Right renal pelvis (tissue), 4 donors: ENCODE measurements at places on chromosomes 11 and 22. TPM values are rescaled to one million over a fixed set of nuclear protein-coding genes. Genes with fewer than 3 reads are reported as not detected.

- no peak for DNase-seq
Measured at GRCh38 chr22:36985211-36985889, 33.9 kb downstream of the TST start.

DNA sequence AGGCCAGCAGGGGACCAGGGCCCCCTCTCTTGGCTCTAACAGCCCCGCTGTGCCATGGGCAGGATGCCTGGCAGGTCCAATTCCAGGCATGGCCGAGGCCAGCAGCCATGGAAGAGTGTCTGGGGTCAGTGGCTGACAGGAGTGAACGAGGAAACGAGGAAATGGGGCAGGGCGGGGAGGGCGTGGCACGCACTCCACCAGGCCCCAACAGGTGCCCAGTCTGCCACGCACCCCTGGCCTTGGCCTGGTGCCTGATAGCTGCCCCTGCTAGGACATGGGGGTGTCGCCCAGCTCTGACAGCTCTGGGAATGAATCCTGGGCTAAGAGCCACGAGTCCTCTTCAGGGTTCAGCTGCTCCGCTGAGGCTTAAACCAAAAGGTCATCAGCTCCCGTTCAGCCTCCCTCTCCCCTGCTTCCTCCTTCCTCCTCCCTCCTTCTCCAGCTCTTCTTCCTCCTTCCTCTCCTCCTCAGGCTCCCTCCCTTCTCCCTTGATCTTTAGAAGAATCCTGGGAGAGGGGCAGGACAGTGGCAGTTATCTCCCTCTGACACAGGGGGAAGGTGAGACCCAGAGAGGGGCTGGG, 11.5 kb upstream of the TBC1D22A start:
- DNase-seq, result no peak

- DNase-seq, result no peak
Measured at GRCh38 chr11:12602421-12602820, 71.8 kb upstream of the TEAD1 start.

DNA sequence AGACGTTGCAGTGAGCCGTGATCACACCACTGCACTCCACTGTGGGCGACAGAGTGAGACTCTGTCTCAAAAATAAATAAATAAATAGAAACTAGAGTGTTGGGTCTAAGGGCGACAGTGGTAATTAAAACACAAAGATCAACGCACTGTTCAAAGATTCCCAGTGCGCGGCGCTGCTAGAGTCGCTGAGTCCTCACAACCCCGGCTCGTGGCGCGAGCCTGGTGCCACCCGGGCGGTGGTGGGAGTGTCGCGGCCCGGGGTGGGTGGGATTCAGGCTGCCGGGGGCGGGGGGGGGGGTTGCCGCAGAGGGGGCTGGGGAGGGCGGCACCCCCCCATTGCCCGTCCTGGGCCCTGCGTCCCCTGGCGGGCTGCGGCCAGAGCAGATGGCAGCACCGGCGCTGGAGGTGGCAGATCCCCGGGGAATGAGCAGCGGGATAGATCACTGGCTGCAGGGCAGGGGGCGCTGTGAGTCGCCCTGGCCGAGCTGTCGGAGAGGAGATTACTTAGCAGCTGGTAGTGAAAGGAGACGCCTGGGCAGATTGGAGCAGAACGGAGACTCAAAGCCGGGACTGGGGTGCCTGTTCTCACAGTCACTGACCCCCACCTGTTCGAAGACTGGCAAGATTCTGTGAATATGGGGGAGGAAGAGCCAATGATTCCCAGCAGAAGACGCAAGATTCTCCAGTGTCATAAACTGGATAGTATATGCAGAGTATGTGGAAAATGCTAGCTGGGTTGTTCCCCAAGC, 30.2 kb upstream of the APOBEC3A start:
- no peak for DNase-seq

The GLB1L3 gene
- polyA plus RNA-seq, result 1.00 TPM

GRCh38 chr11:37333345-37333744, 735.3 kb upstream of the RAG2 start:
- no peak for DNase-seq

The GLYAT gene
- 199 TPM for polyA plus RNA-seq

- no peak for DNase-seq
Measured at GRCh38 chr22:35348026-35348590, 32.8 kb upstream of the HMOX1 start.

DNA sequence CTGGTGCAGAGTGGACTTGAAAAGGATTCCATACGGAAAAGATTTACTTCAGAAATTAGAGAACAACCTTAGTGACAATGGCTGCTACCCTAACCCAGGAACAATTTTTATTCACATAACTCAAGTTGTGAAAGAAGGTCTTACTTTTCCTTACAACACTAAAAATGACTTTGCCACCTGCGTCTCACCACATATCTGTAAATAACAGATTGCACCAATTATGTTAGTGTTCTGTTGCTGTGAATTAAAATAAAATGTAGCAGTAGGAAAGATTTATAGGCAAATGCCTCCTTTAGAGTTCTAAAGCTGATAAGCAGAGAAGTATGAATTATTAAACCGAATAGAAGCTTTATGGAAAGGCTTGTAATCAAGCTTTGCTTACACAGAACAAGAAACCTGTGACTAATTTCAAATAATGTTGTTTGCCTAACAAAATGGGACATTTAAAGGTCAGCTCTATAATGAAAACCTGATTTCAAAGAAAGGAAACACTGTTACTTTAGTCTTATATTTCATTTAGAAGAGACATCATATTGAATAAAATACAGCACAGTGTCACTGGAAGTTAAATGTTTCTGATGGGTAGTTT, 2237.8 kb downstream of the LRRC4C start:
- no peak for DNase-seq

DNA sequence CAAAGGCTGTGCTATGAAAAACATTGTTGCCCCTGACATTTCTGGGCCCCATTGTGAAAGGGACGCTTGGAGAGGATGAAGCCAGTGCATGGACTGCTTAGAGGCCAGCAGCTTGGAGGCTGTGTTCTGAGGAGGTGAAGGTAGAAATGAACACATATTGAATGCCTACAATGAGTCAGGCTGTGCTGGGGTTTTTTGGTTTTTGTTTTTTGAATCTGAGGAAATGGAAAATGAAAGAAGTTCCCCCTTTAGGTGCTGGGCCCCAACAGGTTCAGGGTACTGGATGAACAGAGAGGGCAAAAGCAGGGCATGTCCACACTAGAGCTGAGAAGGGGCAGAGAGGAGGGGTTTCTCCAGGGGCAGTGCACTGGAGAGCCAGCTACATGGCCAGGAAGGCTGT, 166.1 kb upstream of the API5 start:
- no peak for DNase-seq

DNA sequence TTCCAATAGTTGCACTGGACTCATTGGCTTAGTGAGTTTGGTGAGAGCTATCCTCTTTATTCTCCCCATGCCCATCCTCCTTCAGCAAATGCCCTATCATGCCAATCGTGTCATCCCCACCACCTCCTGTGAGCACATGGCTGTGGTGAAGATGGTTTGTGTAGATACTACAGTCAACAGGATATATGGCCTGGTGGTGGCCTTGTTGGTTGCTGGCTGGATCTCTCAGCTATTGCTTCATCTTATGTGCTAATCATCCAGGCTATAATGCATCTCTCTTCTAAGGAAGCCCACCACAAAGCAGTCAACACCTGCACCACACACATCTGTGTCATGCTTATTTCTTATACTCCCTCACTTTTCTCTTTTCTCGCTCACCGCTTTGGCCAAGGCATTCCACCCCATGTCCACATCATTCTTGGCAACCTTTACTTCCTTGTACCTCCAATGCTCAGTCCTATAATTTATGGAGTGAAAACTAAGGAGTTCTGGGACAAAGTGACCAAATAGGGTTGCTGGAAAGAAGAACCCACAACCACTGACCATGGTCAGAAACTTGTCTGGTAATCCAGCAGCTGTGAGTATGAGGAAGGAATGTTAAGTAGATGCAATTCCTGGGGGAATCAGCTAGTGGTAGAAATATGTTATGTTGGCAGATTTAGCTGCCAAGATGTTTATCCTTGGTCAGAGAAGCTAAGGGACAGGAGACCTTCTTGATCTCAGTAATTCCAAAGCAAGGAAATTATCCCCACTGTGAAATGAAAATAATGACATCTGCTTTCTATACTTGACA, 16.3 kb upstream of the OR56B1 start:
- DNase-seq, result no peak

GRCh38 chr22:49350441-49351121, 477.1 kb downstream of the BRD1 start:
- no peak for DNase-seq

- DNase-seq, result no peak
Measured at GRCh38 chr11:116073854-116074837, 569.9 kb upstream of the CADM1 start.

GRCh38 chr11:28353991-28354390, 245.8 kb downstream of the METTL15 start:
- DNase-seq, result no peak

GRCh38 chr11:125394296-125394695, 101.8 kb downstream of the FEZ1 start:
- no peak for DNase-seq

DNA sequence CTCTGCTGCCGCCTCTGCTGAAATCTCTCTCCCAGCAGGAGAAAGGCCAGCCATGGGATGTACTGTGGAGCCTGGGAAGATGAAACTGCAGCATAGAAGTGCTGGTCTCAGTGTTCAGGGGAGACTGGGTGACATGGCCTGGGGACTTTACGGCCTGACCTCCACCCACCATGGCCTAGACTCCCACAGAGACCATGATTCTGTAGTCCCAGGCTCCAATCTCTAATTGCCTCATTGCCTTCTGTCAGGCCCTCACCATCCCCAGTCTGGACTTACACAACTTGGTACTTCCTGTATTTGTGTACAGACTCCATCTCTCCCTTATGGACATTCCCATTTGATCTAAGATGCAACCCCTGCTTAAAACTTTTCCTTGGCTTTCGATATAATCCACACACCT, 43.1 kb downstream of the TRAF6 start:
- no peak for DNase-seq

- DNase-seq, result no peak
Measured at GRCh38 chr11:32706985-32707741, 87.3 kb downstream of the CCDC73 start.

- no peak for DNase-seq
Measured at GRCh38 chr11:18768472-18768901, 23.1 kb downstream of the PTPN5 start.

DNA sequence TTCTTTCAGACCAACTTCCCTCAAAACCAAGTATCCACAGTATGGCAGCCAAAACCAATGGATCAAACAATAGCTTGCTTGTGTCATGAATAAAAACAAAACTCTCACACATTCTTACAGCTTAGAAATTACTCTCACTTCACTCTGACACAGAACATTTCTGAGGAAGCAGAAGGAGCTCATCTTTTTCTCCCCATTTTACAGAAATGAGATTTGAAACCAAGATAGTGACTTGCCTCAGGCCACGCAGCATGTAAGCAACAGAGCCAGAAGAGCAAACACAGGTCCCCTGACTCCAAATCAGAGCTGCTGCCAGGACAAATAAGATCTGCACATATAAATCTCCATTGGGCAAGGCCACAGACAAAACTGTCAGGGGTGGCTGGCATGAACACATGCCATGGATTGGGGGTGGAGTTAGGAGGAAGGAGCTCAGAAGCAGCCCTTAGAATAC, 64.8 kb downstream of the RAB30 start:
- no peak for DNase-seq

The DMC1 gene
- 5.3 TPM for polyA plus RNA-seq

The RFPL3 gene
- polyA plus RNA-seq, result not detected

The SPI1 gene
- polyA plus RNA-seq, result 3.4 TPM

- DNase-seq, result peak; percentile 12
Measured at GRCh38 chr11:23021287-23021863, 161.1 kb upstream of the CCDC179 start.

The PRPF19 gene
- polyA plus RNA-seq, result 113 TPM

The PPFIA1 gene
- 44.3 TPM for polyA plus RNA-seq

- DNase-seq, result no peak
Measured at GRCh38 chr11:15136166-15136565, 21.4 kb downstream of the INSC start.

The ANO9 gene
- 9.8 TPM for polyA plus RNA-seq

GRCh38 chr11:128548649-128549255, 38.6 kb downstream of the ETS1 start:
- peak; percentile 76 for DNase-seq

The CARD18 gene
- polyA plus RNA-seq, result not detected

GRCh38 chr22:49674479-49675050, 153.1 kb downstream of the BRD1 start:
- DNase-seq, result no peak

The PHOX2A gene
- polyA plus RNA-seq, result 0.49 TPM

DNA sequence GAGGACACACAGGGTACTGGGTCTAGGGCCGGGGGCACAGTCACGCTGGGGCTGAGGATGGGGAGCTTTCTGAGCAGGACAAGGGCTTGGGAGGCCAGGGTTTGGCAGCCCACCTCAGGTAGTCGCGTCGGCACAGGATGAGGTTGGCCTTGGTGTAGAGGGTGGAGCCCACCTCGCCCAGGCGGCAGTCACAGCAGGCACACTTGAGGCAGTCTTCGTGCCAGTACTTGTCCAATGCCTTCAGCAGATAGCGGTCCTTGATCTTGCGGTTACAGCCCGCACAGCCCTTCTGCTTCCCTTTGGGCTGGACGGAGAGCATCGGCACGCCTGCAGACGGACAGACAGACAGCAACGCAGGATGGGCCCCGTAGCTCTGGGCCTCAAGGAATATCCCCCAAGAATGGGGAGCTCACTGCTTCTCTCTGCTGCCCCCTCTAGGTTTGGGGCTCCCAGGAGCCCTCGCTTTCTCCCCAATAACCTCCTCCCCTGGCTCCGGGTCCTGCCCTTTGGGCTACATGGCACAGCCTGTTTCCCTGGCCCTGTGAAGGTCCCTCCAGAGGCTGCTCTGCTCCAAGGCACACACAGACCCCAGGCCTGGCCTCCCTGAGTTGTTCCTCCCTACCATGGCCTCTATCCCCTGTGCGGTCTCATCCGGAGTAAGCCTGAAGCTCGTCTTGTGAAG, 33.4 kb downstream of the LMO1 start:
- no peak for DNase-seq

The APOBEC3B gene
- 5.9 TPM for polyA plus RNA-seq

The MS4A15 gene
- polyA plus RNA-seq, result not detected

The TSGA10IP gene
- polyA plus RNA-seq, result not detected

DNA sequence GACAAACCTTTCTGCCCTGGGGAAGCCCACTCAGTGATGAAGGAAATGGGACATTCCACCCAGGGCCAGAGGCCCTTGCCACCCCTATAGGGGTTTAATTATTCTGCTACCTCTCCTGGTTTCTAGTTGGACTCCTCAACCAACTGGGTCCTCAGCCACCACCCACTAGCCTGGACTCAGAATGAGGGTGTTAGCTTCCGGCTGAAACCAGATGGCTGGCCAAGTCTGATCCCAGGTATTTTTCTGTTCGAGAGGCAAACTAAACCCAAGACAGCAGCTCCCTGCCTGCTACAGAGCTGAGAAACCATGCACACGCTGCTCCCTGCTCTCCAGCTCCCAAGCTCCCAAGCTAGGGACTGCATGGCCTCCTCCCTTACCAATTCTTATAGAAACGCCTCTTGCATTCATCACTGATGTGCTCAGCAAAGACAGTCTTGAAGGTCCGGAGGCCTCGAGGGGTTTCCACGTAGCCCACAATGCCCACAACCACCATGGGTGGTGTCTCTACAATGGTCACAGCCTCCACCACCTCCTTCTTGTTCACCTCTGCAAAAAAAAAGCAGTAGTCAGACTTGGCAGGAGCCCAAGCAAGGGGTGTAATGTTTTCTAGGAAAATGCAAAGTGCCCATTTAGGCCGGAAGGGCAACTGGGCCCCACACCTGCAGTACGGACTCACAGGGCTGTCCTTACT, 2.2 kb downstream of the RPL3 start:
- DNase-seq, result no peak

GRCh38 chr11:124297921-124298320, 15.8 kb downstream of the OR8D1 start:
- no peak for DNase-seq

The OR5F1 gene
- not detected for polyA plus RNA-seq

The IZUMO1R gene
- not detected for polyA plus RNA-seq
